Kidney glomerular epithelial cell (primary cell): ENCODE measurements at places on chromosomes 12 and 14.

DNA sequence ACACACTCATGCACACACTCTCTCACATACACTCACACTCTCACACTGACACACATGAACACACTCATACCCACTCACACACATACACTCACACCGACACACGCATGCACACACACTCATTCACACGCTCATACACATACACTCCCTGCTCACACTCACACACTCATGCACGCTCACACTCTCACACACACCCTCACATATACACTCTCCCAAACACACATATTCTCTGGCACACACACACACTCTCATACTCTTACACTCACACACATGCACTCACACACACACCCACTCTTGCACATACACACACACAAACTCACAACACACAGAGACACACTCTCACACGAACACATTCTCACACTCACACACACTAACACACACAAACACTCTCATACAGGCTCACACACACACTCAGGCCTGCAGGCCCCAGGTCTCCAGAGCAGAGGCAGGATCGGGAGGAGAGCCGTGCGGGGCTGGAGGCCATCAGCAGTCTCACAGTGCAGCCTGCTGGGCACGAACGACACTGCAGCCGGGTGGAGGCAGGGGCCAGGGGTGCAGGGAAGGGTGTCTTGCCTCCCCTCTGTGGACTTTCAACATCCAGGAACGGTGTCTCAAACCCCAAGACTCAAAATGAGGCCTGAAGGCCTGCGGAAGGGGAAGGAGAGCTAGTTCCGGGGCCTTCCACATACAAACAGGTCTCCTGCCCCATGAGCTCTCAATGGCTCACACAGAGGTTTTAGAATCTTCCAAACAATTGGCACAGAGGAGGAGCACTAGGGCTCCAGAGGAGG lies 148.7 kb downstream of the ANO2 start:
- no peak for DNase-seq

DNA sequence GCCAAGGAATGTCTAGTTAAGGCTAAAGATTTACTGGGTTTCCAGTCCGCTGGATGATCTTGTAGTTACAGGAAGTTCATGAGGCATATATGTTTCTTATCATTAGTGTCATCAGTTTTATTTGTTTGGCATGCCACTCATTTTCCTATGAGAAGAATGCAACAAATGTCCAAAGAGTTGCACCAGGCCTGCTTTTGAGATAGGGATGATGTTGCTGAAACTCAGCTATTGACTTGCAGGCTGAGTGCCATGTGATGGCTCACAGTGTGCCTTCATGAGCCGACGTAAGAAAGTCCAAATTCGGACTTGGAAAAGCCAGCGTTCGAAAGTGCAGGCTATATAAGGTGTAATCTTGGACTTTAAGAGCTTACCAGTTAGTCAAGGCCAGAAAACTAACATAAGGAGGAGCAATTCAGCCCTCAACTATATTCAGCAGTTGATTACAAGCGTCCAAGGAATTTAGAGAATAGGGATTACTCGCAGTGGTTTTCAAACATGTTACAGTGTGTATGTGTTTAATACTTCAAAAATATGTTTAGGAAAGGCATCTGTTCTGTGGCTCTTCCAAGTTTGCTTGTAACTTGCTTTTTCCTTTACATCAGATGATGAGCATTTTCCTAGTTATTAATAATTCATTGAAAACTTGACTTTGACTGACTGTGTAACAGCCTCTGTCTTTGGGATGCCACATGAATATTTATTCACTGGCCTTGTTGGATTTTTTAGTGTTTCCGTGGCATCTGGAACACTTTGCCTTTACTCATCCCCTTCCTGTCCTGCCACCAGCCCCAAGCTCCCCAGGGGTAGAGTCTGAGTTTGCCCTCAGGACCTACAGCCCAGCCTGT lies 101.3 kb downstream of the LGMN start:
- peak; percentile 21 for DNase-seq

DNA sequence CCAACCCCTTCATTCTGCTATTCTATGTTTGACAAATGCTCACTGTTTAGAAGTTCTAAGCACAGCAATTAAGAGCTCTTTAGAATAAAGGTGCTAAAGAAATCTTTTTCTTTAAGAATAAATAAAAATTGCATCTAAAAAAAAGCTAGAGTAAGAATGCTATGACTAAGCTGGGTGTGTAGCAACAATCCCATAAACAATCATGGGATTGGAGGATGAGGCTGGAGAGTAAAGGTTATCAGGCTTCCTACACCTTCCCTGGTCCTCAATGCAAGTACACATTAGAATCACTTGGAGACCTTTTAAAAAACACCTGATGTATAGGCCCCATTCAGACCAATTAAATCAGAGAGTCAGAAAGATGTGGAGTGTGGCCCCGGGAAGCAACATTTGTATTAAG lies 88.3 kb downstream of the CIT start:
- DNase-seq: no peak

GRCh38 chr14:33430414-33431035 lies 491.8 kb downstream of the NPAS3 start:
- no peak for DNase-seq

GRCh38 chr12:15629108-15629507 lies 160.1 kb downstream of the EPS8 start:
- peak; percentile 89 for DNase-seq

GRCh38 chr12:112525426-112525809 lies 106.7 kb downstream of the PTPN11 start:
- DNase-seq: no peak

GRCh38 chr14:89469210-89470198 lies 52.5 kb upstream of the FOXN3 start:
- no peak for DNase-seq

GRCh38 chr12:75938189-75938588 lies 93.4 kb downstream of the PHLDA1 start:
- no peak for DNase-seq

DNA sequence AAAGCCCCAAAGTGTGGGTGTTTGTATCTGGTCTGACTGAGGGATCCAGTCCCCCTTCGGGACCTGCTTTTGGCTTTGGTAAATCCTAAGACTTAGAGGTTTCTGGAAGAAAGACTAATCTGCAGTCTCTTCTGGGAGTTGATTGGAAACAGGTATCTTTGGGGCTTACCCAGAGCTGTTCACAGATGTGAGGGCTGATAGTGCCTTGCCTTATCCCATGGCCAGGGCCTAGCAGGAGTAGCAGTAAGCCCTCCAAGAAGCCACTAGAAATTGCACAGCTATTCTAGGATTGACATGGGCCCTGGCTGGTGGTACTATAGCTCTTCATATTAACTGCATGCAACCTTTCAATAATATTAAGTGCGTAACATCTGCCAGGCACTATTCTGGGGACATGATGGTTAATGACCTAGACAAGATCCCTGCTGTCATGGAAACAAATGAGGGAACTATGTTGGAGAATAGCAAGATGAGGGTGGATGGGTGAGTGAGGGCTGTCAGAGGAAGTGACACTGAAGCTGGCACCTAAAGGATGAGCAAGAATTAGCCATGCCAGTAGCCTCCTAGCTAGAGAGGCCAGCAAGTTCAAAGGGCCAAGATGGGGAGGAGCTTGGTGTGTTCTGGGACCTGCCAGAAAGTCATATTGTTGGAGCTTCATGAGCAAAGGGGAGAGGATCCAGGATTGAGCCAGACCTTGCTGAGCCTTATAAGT lies 71.7 kb downstream of the CRADD start:
- DNase-seq: no peak

DNA sequence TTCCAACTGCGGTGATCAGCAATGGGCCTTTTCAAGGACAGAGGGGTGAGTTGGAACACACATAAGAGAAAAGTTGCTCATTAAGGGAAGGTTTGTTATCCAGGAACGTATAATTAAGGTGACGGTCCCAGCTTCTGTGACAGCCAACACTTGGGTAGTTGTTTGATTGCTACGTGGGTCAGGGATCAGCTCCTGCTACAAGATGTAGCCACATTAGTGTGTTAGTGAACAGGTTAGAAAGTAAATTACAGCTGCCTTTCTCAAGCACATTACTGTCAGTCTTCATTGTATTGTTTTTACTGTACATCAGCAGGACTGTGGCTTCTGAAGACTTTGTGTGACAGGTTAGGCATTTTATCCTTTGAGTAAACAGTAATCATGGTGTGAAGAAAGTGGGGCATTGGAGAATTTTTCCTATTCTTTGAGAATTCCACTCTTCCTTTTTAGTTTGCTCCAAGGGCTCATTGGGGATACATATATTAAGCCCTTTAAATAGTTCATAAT lies 230.5 kb downstream of the EGLN3 start:
- DNase-seq: no peak

- no peak for DNase-seq
Measured at GRCh38 chr12:92356425-92356824, 210.8 kb upstream of the BTG1 start.

- DNase-seq: no peak
Measured at GRCh38 chr14:20667957-20668356, 16.4 kb upstream of the RNASE4 start.

DNA sequence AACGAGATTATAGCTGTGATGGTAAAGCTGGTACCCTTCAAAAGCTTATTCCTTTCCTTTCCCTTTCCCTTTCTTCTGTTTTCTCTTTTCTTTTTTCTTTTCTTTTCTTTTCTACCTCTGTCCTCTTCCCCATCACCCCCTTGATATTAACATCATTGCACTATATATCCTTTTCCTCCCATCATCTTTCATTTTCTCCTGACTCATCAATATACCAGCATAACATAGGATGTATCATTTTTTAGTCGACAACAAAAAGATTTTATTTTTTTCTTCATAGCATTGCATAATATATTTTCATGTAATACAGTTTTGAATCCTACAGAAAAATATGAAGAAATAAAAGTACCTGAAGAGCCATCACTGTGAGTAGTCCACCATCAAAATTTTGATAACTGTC lies 230.6 kb downstream of the RAD51B start:
- DNase-seq: no peak

- no peak for DNase-seq
Measured at GRCh38 chr12:10965476-10965875, 21.2 kb downstream of the TAS2R50 start.

GRCh38 chr14:54667026-54667744 lies 100.3 kb downstream of the SAMD4A start:
- no peak for DNase-seq

DNA sequence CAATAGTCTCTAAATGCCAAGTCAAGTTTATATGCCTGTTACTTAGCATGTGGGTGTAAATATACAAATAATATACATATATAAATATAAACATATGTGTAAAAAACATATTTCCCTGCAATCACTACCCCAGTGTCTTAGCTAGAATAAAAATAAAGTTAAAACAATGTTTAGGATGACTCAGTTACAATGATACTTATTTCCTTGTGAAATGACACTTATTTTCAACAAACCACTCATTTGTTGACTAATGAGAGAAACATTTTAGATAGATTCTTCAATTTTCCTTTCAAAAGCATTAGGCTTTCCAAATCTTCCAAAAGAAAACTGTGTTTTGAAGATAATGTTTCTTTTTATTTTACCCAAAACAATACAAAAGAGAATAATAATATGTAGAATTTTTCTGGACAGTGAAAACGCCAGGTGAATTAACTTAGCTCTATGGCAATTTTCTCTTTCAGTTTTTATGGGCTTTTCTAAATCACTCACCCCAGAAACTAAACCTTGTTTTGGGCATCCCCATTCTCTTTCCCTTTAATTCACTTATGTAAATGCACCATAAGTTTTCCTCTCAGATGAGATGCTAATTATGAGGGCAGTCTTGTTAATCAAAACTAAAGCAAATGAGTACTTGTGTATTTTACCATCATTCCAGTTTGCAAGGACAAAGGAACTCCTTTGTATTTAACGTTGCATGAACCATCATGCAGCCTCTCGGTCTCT lies 465.9 kb downstream of the BCAT1 start:
- DNase-seq: no peak

DNA sequence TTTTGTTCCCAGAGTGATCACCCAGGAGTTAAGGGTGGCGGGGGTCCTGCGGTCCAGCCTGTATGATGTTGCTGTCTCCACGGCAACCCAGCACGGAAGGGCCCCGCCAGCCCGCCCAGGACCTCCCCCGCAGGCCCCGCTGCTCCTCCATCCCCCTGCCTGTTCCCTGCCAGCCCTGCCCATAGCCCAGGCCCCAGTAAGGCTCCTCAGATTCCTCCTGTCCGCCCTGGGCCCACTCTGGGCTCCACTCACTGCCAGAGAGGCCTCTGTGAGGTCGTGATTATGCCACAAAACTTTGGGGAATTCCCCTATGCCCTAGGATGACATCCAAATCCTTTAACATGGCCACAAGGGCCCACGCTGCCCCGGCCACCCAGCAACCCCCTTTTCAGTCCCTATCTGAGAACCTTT lies 20.8 kb downstream of the HSP90AA1 start:
- no peak for DNase-seq

GRCh38 chr12:49188201-49188915 lies 522 bp downstream of the TUBA1A start:
- DNase-seq: peak; percentile 60

GRCh38 chr14:74634964-74635363 lies 22.9 kb upstream of the LTBP2 start:
- DNase-seq: no peak

- no peak for DNase-seq
Measured at GRCh38 chr12:109020146-109020795, 597 bp downstream of the SVOP start.

GRCh38 chr14:24113379-24113800 lies 1.2 kb upstream of the DCAF11 start:
- peak; percentile 63 for DNase-seq

DNA sequence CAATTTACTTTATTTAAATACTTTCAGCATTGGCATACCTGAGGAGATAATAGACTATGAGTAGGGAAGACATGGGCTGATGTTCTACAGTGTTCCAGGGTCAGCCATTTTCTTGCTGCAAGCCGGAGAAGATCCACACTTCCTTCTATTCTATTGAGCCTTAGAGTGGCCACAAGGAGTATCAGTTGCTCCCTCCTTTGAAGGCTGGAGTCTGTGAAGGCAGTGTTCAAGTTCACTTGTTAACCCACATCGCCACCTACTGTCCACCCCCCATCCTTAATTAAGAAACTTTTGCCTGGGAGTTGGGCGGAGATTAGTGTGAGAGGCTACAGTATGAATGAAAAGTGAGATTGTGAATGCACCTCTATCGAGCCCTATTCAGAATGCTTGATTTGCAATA lies 666.6 kb downstream of the NRXN3 start:
- DNase-seq: peak; percentile 62

DNA sequence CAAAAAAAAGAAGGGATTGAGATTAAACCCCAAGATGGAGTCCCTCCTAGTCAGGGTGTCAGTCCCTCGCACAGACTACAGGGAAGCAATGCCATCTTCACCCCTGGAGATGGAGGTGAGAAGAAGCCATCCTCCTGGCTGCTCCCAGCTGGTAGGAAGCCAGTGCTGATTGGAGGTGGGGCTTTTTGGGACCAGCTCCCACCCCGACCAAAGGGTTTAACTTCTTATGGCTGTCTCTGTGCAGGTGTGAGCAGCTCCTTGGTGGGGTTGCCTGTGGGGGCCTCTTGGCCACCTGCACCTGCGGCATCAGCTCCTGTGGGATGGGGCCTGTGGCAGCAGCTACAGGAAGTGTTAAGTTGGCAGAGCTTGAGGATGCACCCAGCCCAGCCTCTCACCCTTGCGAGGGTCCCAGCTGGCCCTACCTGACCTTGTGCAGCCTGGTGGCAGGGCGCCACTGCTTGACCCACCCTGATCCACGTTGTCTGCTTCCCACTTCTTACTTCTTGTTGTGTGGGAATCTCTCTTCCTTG lies 3.8 kb upstream of the KRT86 start:
- DNase-seq: no peak

GRCh38 chr12:116910645-116911451 lies at the start of gene FBXW8:
Gene FBXW8, plus strand, starts transcription at chr12:116910950. Its CDS starts 88 bp downstream, at chr12:116911038.
- peak; percentile 47 for DNase-seq
